ENCODE measurements at places on chromosomes 6 and 20. TPM values are rescaled to one million over a fixed set of nuclear protein-coding genes. Genes with fewer than 3 reads are reported as not detected.
A peak's percentile ranks its signal among the peaks of the same experiment; 100 is the strongest.

- DNase-seq, result no peak
- no peak overlapping the region for H3K4me3 ChIP-seq
- H3K27ac ChIP-seq, result no peak overlapping the region
- peaks cover 7% of the 10 kb centered on the region for H3K4me1 ChIP-seq
- H3K27me3 ChIP-seq, result no peaks in the 10 kb centered on the region
- H3K36me3 ChIP-seq, result no peaks in the 10 kb centered on the region
Measured at GRCh38 chr6:132218059-132218696, 183.1 kb downstream of the MOXD1 start.

DNA sequence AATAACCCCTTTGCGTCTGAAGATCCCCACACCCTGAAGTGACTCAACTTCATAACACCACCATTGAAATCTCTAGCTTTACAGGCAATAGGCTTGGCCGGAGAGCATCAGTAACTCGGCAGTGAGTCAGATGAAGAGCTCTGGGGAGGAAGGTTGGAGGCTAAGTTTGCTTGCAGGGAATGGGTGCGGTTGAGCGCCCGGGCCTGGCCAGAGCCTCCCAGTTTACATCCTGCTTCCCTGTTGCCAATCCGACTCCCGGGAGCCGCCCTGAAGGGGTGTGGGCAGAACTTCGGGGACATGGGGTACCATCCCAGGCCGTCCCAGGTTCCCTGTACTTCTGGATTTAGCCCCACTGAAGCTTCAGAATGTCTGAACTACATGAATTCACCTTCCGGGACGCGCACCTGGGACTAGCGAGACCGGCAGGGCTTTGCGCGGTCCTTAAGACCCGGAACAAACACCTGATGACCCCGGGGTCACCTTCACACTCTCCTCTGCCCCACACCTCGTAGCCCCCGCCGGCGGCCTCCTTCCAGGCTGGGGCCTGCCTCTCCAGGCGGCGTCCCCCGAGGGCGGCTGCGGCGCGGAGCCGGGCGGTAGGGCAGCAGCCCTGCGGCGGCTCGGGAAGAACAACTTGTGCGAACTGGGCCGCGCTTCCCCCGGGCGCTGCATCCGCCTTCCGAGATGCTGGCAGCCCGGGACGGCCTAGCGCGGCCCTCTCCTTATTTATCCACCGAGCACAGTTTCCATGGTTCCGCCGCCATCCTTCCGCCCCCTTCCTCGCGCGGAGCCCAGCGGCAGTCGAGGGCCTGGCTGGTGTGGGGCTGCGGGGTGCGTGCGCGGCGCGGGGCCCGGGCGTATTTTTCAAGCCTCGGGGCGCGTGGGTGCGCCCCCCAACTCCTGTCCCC lies 56.6 kb upstream of the RREB1 start:
- peaks cover 9% of the 10 kb centered on the region for H3K4me1 ChIP-seq
- peak overlapping the region; percentile 90 for H3K27ac ChIP-seq
- peak; percentile 67 for DNase-seq
- peak overlapping the region; percentile 54 for H3K4me3 ChIP-seq

GRCh38 chr6:24660105-24660504 lies 6.6 kb downstream of the TDP2 start:
- H3K36me3 ChIP-seq, result no peaks in the 10 kb centered on the region
- H3K27ac ChIP-seq, result no peak overlapping the region
- DNase-seq, result no peak

DNPH1 gene
- total RNA-seq, result 21.8 TPM

DNA sequence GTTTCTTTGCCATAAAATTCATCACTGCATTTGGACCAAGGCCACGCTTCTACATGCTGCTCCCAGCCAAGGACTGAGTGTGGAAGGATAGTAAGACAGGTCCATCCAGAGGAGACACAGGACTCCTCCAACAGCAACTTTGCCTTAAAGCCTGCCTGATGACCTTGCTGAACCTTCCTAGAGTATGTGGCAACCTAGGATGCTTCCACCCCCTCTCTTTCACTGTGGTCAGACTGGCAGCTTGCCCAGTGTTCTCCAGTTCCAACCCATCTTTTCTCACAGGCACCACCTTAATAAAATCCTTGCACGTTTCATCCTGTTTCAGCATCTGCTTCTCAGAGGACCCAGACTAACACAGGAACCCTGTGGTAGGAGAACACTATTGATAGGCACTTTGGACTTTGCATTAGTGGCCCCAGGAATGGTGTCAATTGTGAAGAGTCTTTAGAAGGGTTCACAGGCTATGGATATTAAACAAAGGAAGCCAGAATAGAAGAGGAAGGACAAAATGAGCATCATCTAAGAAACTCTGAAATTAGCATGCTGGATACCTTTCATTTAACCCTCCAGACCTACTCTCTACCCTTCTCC lies 2.4 kb upstream of the PKHD1 start:
- no peaks in the 10 kb centered on the region for H3K36me3 ChIP-seq
- no peak overlapping the region for H3K4me3 ChIP-seq
- no peaks in the 10 kb centered on the region for H3K4me1 ChIP-seq
- no peak overlapping the region for H3K27ac ChIP-seq

GRCh38 chr20:57425150-57426013 lies 34.2 kb downstream of the RBM38 start:
- H3K4me3 ChIP-seq, result no peak overlapping the region
- no peaks in the 10 kb centered on the region for H3K27me3 ChIP-seq
- peaks cover 13% of the 10 kb centered on the region for H3K4me1 ChIP-seq
- no peak overlapping the region for H3K27ac ChIP-seq

All from testis (tissue), 5 donors.